A549 treated with dexamethasone at 1 μM for 4 hours (cell line): ENCODE measurements at places on chromosomes 12 and 14. TPM values are rescaled to one million over a fixed set of nuclear protein-coding genes. Genes with fewer than 3 reads are reported as not detected.

FOXN4 gene
- total RNA-seq = 0.02 to 0.08 TPM (median 0.08 TPM) in 4 of 5 replicates, not detected in the other

CLEC12A gene
- total RNA-seq = not detected in 5 replicates

ZNF10 gene
- total RNA-seq = 1.0 to 1.7 TPM (median 1.6 TPM) in 5 replicates

NDRG2 gene
- 2.1 to 3.3 TPM (median 2.6 TPM) in 5 replicates for total RNA-seq

TSPAN19 gene
- total RNA-seq = 0.13 TPM in 1 of 5 replicates, not detected in the others

ZNF384 gene
- total RNA-seq = 49.3 to 61.4 TPM (median 58.0 TPM) in 5 replicates

IFI27 gene
- 0.62 to 1.6 TPM (median 0.87 TPM) in 5 replicates for total RNA-seq

KRT73 gene
- total RNA-seq = not detected in 5 replicates

MYF6 gene
- total RNA-seq = not detected in 5 replicates

GLIPR1 gene
- 28.2 to 39.3 TPM (median 31.1 TPM) in 5 replicates for total RNA-seq

ANO2 gene
- 0.06 to 0.26 TPM (median 0.13 TPM) in 5 replicates for total RNA-seq

CDCA3 gene
- total RNA-seq = 66.7 to 77.6 TPM (median 68.2 TPM) in 5 replicates

CD163L1 gene
- 0.23 to 0.61 TPM (median 0.36 TPM) in 5 replicates for total RNA-seq

OTUB2 gene
- 2.5 to 3.7 TPM (median 3.1 TPM) in 5 replicates for total RNA-seq

CPNE6 gene
- total RNA-seq = 0.06 to 0.34 TPM (median 0.13 TPM) in 5 replicates

CEBPE gene
- total RNA-seq = not detected in 5 replicates

RD3L gene
- total RNA-seq = not detected in 5 replicates

ALX1 gene
- 3.9 to 5.6 TPM (median 4.4 TPM) in 5 replicates for total RNA-seq

HSPB8 gene
- total RNA-seq = 14.4 to 21.9 TPM (median 18.3 TPM) in 5 replicates

PPP1R1A gene
- total RNA-seq = 0.09 to 0.27 TPM (median 0.25 TPM) in 5 replicates

PWP1 gene
- total RNA-seq = 94.2 to 101 TPM (median 100 TPM) in 5 replicates

KIF21A gene
- 15.8 to 23.3 TPM (median 21.4 TPM) in 5 replicates for total RNA-seq

ASCL1 gene
- total RNA-seq = not detected in 5 replicates

CSRP2 gene
- total RNA-seq = 18.8 to 25.5 TPM (median 21.7 TPM) in 5 replicates

CD163 gene
- total RNA-seq = 0.06 to 0.21 TPM (median 0.13 TPM) in 4 of 5 replicates, not detected in the other

TBX5 gene
- total RNA-seq = not detected in 5 replicates

SPTB gene
- 1.2 to 2.4 TPM (median 2.0 TPM) in 5 replicates for total RNA-seq

KIF26A gene
- total RNA-seq = 1.9 to 4.4 TPM (median 3.9 TPM) in 5 replicates

REC8 gene
- total RNA-seq = 2.7 to 6.1 TPM (median 3.4 TPM) in 5 replicates

KLHL28 gene
- 4.8 to 8.5 TPM (median 5.6 TPM) in 5 replicates for total RNA-seq

TRAF3 gene
- 13.8 to 20.7 TPM (median 19.8 TPM) in 5 replicates for total RNA-seq

GYS2 gene
- total RNA-seq = 0.06 to 0.23 TPM (median 0.18 TPM) in 3 of 5 replicates, not detected in the others

PITPNM2 gene
- 11.0 to 24.2 TPM (median 22.1 TPM) in 5 replicates for total RNA-seq

KLRD1 gene
- total RNA-seq = not detected in 5 replicates

ATF7IP gene
- 3.3 to 6.7 TPM (median 5.6 TPM) in 5 replicates for total RNA-seq

OR6C2 gene
- total RNA-seq = not detected in 5 replicates

SAV1 gene
- 23.8 to 32.8 TPM (median 29.2 TPM) in 5 replicates for total RNA-seq

CD27 gene
- total RNA-seq = not detected in 5 replicates

RERG gene
- total RNA-seq = 0.17 to 0.31 TPM (median 0.27 TPM) in 5 replicates

PPP1R12A gene
- 18.7 to 32.6 TPM (median 30.2 TPM) in 5 replicates for total RNA-seq

SIRT4 gene
- 0.57 to 1.0 TPM (median 0.65 TPM) in 5 replicates for total RNA-seq

SPRYD3 gene
- 31.9 to 38.0 TPM (median 36.8 TPM) in 5 replicates for total RNA-seq

AP1G2 gene
- total RNA-seq = 29.8 to 53.8 TPM (median 45.2 TPM) in 5 replicates

SOX5 gene
- total RNA-seq = not detected in 5 replicates

PUS7L gene
- 2.9 to 6.8 TPM (median 6.0 TPM) in 5 replicates for total RNA-seq

GSC gene
- total RNA-seq = 0.22 to 0.39 TPM (median 0.31 TPM) in 5 replicates

PLBD1 gene
- 3.9 to 6.3 TPM (median 4.8 TPM) in 5 replicates for total RNA-seq

SLC24A4 gene
- total RNA-seq = 0.19 to 0.41 TPM (median 0.25 TPM) in 5 replicates

SLC25A21 gene
- total RNA-seq = 0.53 to 1.3 TPM (median 0.89 TPM) in 5 replicates
